ENCODE measurements at places on chromosomes 6 and 20.

- DNase-seq, result no peak
Observed at GRCh38 chr6:102501615-102502014, 1108.1 kb downstream of the GRIK2 start.

- DNase-seq, result no peak
Observed at GRCh38 chr6:133701633-133702331, 187.1 kb upstream of the TCF21 start.

DNA sequence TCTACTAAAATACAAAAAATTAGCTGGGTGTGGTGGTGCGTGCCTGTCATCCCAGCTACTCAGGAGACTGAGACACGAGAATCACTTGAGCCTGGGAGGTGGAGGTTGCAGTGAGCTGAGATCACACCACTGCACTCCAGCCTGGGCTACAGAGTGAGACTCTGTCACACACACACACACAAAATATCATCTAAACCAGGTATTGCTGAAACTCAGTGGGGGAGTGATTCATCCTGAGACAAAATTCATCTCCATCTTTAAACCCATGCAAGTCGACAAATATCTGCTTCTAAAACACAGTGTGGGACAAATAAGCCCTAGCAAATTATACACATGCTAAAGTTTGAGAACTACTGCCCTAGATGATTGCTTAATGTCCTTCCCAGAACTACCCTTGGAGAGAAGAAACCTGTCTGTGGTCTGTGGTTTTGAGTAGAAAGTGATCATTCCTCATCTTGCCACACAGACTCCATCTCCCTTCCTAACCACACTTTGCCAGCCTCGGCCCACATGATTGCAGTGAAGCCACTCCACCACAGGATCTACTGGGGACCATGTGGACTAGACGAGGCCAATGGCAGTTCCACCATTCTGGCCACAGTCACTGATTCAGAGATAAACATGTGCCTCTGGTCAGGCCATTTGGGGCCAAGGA lies 130.3 kb downstream of the OPRM1 start:
- no peak for DNase-seq

- DNase-seq, result no peak
Observed at GRCh38 chr6:95249175-95249574, 328.2 kb upstream of the MANEA start.

DNA sequence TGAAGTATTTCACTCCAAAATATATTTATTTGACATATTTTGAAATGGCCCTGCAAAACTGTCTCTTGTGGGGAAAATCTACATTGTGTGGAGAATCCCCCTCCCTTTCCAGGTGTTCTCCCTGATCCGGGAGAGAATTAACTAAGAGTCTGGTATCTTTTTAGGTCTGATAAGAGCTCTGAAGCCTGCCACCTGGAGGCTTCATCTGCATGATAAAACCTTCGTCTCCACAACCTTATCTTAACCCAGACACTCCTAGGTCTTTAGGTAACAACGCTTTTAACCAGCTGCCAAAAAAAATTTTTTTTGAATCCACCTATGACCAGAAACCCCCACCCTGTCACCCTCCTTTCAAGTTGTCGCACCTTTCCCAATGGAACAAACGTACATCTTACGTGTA lies 43.0 kb downstream of the FAM184A start:
- no peak for DNase-seq

DNA sequence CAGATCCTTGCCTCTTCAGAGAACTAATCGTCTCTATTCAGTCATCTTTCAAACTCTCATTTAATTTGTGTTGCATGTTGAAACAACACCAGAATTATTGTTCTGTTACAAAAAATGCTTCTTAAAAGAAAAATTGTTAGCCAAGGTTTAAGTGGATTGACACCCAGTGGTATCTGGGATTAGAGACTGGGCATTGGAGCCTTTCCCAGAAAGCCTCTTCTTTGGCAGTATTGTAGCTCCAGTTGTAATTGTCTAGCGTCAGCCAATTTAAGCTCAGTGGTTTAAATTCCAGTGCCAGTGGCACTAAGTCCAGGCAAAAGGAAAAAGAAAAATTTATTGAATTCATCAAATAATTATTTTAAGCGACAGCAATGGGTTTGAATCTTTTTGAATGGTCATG lies 801 bp downstream of the CCDC28A start:
- DNase-seq, result no peak

GRCh38 chr6:78835817-78836216 lies 31.5 kb upstream of the IRAK1BP1 start:
- DNase-seq, result no peak

GRCh38 chr6:157410045-157410444 lies 29.1 kb downstream of the ZDHHC14 start:
- DNase-seq, result no peak

DNA sequence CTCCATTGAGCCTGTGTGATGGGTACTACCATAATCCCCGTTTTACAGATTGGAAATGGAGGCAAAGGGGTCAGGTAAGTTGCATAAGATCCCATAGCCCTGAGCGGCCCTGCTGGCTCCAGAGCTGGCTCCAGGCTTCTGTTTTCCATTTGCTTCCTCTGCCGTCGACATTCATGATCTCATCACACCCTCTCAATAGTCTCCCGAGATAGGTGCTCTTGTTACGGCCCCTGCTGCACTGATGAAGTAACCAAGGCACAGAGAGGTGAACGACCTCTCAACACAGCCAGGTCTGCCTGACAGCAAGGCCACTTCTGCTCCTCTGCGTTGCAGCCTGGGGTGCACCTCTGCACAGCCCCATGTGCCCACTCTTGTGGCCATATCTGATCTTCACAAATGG lies 16.9 kb downstream of the CDH22 start:
- no peak for DNase-seq

- DNase-seq, result no peak
Observed at GRCh38 chr6:167688123-167688522, 138.6 kb upstream of the AFDN start.

GRCh38 chr20:4953881-4954280 lies 47.4 kb downstream of the SLC23A2 start:
- DNase-seq, result no peak

DNA sequence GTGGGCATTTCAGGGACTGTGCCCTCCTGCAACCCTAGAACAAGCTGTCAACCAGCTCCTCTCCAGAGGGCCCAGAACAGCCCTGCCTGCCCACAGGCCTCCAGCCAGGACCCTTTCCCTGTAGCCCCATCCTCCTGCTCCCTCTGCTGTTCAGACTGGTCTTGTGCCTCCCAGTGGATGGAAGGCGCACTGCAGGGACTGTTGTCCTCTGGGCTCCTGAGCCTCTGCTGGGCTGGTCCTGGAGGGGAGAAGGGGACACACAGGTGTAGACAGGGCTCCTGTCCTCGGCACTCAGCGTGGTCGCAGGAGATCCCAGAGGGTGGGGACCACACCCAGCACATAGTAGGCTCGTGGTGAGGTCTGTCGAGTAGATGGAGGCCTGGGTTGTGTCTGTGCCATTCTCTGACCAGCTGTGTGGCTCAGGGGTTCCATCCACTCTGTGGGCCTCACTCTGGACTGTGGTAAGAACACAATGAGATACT lies 11.5 kb downstream of the ITPR3 start:
- peak; percentile 41 for DNase-seq

DNA sequence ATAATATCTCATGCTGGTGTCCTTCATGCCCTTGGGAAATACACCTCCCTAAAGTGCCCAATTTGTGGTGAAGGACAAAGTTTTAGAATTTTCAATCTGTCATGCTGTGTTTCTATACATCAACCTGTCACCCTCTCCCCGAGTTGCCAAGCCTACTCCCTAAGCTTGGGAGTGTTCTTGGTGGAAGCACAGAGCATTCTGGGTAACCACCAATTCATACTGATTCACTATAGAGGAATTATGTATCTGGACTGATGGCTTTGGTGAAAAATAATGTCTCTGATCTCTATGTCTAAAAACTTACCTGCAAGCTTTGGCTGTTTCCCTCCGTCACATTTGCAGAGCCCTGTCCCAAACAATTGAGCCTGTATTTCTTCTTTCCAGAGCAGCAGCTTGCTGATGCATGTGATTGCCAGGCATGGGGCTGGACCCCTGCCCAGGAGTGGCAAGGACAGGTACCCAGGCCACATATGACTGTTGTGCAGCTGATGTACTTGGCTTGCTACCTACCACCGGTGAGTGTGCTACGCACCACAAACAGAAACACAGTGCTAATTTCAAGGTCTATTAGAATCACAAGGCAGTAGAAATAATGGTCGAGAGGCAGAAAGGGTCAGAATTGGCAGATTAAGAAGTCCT lies 202.8 kb upstream of the CITED2 start:
- no peak for DNase-seq

DNA sequence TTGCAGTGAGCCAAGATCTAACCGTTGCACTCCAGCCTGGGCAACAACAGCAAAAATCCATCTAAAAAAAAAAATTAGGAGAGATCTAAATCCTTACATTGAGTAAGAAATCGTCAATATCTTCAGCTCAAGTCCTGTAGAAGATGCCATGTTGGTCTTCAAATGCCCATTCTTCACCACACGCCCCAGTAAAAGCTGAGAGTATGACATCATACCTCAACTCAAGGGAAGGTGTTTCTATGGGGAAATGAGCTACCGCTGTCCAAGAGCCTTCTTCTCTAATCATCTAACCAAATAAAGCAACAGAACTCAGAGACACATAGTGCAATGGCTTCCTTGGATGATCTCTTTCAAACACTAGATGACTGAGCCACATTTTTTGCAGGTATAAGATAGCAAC lies 2.5 kb upstream of the ZC3H12D start:
- DNase-seq, result no peak

- no peak for DNase-seq
Observed at GRCh38 chr6:72849346-72849745, 227.5 kb downstream of the KCNQ5 start.

- no peak for DNase-seq
Observed at GRCh38 chr20:24810676-24811407, 138.2 kb upstream of the CST7 start.

DNA sequence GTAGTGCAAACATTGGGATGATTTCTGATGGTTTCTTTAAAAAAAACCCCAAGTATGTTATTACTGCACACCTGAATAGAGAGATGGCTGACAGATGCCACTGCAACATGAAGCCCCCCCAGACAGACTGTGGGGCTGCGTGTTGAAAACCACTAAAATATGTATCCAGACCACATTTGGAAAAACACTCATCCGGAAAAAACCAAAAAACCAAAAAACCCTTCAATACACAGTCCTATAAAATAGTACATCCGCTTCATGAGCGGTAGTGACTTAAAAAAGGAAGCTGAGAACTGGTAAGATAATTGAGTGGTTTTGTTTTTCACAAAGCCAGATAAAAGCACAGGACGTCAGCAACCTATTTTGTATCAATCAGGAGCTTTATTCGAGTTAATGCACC lies 47.1 kb upstream of the EDN3 start:
- DNase-seq, result no peak

DNA sequence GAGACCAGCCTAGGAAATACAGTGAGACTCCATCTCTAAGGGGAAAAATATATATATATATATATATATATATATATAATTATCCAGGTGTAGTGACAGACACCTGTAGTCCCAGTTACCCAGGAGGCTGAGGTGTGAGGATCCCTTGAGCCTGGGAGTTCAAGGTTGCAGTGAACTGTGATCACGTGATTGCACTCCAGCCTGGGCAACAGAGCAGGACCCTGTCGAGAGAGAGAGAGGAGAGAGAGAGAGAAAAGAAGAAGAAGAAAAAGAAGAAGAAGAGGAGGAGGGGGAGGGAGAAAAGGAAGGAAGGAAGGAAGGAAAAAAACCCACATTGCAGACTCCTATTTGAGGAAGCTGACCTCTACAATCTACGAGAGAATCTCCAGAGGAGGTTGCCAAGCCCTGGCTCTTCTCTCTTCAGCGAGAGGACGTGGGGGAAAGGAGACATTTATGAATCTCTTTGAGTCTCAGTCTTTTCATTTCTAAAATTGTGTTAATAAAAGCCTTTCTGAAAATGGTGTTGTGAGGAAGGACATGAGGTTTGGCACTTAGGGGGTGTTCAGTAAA lies 49.7 kb downstream of the COL11A2 start:
- DNase-seq, result no peak

DNA sequence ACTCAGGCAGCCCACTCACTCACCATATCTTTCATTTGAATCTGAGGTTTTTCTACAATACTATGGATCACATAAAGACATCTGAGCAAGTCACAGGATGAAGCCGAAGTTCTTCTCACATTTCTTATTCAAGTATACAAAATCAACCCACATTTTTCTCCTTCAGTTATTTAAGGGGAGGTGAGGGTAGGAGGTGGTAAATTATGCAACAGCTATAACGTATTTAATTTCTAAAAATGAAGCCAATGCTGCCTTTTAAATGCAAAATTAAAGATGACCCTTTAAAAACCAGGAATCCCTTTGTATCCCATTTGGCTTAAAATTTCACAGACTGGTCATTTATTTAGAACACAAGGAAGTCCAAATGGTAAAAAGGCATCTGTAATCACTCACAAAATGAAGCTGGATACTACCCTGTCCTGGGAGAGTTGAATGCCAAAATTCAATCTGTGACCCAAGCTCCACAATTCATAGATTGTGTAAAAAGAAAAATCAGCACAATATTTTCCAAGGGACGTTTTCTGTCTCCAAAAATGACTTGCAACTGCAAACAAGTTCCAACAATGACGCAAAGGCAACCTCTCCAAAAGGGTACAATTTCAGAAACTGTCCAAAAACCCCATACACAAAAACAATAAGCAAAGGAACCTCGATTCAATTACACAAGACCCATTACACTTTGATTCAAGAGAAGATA lies 48.8 kb downstream of the EPB41L2 start:
- DNase-seq, result no peak

DNA sequence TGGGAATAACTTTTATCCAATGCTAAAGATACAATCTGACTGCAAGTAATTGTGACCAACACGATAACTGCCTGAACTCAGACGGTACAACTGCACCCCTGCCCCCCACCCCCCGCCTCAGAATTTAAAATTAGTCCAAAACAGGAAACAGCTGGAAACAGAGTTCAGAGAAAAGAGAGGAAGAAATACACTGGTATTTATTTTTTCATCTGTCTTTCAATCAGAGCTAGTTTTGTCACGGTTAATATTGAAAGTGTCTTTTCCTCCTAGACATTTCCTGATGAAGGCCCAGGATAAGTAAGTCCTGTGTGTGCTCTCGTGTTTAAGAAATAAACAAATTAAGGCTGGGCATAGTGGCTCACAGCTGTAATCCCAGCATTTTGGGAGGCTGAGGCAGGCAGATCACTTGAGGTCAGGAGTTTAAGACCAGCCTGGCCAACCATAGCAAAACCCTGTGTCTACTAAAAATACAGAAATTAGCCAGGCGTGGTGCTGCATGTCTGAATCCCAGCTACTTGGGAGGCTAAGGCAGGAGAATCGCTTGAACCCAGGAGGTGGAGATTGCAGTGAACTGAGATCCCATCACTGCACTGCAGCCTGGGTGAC lies 21.5 kb downstream of the ACSS1 start:
- DNase-seq, result no peak

- DNase-seq, result no peak
Observed at GRCh38 chr6:4101298-4101697, 22.4 kb upstream of the FAM217A start.
